NB4 (cell line): ENCODE measurements at places on chromosomes 2 and 18.

DNA sequence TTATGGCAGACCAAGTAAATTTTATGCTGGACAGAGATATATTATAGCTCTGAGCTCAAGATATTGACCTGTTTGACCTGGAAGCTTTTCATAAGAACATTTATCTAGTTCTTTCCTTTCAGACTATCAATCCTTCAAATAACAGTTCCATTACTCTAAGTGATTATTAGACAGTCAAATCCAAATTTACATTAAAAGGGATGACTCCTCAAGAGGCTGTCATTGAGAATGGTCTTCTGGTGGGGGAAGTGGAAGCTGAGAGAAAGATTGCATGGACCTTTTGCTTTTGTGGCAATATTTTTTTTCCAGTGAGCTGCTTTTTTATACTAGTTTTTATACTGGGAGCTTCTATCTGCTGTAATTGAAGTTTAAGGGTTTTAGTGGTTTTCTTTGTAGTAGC lies 14.9 kb upstream of the SERPINB12 start:
- no peak for DNase-seq

DNA sequence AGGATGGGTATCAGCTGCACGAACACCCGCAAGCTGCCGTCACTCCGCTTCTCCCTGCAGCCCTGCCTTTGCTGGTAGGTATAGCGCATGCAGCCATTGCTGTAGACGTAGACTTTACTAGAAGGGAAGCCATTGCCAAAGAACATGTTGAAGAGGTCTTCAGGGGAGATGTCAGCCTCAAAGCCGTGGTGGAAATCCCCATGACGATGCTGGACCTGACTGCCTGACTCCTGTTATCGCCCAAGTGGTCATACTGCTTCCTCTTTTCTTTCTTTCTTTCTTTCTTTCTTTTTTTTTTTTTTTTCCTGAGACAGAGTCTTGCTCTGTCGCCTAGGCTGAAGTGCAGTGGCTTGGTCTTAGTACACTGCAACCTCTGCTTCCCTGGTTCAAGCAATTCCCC lies 68.7 kb upstream of the SPRED2 start:
- DNase-seq = no peak

- DNase-seq = no peak
Measured at GRCh38 chr2:195445639-195446038, 211.4 kb upstream of the SLC39A10 start.

DNA sequence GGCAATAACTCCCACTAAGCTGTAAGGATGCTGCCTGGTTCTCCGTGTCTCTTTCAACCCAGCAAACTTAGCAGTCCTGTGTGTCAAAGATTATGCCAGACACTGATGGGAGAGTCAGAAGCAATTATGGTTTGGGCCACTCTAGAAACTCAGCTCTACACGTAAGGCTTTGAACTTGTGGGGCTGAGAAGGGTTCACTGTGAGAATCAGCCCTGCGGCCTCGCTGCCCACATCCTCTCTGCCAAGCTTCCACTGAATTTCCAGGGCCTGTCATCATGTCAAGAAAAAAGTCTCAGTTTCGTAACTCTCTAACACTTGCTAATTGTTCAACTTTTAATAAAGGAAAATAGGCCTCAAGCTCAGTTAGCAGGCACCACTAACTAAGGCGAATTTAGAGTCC lies 308.8 kb upstream of the LYPD1 start:
- DNase-seq = no peak

DNA sequence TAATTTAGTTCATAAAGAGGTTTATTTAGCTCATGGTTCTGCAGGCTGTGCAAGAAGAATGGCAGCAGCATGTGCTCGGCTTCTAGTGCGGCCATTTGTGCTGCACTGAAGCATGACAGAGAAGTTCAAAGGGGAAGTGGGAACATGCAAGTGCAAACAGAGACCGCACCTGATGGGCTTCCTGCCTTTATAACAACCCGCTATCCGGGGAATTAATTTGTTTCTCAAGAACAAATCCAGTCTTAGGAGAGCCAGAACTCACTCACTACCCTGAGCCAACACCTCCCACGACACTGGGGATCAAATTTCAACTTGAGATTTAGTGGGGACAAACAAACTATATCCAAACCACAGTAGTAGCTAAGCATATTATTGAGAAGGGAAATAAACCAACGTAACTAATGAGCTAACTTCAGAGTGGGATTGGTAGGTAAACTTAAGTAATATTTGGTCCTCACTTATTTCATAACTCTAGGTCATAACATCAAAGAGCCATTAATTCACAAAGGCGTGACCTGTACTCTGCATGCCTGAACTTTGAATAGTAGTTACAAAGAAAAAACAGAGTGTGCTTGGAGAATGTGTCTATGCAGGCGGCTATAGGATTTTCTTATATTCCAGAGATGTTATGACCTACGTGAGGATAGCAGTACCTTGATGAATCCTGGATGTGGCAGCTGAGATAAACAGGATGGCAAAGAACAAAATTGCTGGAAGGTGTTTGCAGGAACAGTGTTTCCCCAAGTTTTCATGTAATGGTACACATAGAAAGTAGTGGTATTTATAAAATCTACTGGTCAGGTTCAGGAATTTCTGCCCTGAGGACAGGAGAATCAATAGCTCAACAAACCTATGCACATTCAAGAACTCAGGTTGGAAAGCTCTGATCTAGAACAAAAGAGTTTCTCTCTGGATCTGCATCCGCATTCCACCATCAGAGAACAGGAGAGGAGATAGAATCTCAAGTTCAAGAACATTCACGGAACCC lies 845.9 kb upstream of the ID2 start:
- peak; percentile 45 for DNase-seq

DNA sequence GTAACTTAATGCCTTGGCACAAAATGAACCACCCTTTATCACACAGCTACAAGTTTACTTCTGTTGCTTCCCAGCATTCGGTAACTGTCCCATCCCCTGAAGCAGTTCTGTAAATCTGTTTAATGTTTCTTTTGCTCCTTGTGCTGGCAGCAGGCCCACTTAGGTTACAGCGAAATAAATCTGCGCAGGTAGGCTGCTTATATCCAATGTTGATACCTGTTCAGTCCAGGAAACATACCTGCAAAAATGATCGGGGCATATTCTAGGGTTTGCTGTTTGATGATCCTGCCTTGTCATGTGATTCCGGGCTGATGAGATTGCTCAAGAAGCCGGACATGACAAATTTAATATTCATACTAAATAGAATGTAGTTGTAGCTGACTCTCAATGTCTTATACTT lies 23.3 kb downstream of the PELI1 start:
- no peak for DNase-seq

DNA sequence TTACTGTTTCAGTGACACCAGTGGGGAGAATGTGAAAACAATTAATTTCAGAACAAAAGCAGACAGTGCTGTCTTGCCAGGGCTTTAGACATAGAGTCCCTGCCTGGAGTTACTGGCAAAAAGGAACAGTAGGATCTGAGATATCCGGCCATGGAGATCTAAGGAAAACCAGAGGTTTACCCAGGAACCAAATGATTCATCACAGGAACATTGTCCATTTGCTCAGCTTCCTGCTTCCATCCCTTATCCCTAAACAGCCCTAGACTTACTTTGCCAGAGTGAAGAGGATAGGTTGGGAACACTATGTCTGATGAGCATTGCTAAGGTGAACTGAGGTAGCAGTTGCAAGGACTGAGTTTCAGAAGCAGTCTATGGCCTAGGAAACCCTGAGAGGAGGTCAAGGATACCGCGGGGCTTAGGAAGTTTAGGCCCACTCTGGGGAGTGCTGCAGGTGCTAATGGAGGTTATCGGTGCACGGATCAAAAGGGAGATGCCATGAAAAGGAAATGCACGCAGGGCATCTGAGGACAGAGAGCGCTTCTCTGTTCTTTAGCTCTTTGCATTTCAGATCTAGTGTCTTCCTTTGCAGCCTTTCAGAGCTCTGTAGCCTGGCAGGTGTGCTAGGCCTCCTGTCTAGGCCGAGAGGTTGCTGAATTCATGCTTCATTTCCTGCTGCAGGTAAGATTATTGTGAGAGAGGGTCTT lies 223.9 kb downstream of the CDCA7 start:
- no peak for DNase-seq

DNA sequence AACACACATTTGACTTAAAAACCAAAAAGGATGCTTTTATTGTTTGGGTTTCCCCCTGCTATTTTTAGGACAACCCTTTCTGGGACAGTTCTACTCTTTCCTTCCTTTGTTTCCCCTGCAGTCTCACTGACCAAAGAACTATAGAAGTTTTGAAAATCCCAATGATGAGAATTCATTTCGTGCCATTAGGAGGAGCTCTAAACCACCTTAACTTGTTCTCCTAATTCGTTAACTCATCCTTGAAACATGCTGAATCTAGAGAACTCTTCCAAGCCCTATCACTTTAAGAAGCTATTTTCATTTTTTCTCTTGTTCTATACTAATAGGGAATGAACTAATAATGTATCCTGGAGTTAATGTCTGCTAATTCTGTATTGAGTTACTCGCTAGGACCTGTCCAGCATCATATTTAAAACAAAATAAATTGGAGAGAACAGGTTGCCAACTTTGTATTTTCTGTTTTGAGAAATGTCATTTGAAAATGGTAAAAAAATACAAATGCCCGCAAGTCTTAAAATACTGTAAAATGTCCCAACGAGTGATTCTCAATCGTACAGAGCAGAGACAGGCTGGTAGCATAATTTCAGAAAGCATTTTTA lies 62.9 kb downstream of the AFTPH start:
- peak; percentile 68 for DNase-seq
